ENCODE measurements at places on chromosomes 16 and 17.

DNA sequence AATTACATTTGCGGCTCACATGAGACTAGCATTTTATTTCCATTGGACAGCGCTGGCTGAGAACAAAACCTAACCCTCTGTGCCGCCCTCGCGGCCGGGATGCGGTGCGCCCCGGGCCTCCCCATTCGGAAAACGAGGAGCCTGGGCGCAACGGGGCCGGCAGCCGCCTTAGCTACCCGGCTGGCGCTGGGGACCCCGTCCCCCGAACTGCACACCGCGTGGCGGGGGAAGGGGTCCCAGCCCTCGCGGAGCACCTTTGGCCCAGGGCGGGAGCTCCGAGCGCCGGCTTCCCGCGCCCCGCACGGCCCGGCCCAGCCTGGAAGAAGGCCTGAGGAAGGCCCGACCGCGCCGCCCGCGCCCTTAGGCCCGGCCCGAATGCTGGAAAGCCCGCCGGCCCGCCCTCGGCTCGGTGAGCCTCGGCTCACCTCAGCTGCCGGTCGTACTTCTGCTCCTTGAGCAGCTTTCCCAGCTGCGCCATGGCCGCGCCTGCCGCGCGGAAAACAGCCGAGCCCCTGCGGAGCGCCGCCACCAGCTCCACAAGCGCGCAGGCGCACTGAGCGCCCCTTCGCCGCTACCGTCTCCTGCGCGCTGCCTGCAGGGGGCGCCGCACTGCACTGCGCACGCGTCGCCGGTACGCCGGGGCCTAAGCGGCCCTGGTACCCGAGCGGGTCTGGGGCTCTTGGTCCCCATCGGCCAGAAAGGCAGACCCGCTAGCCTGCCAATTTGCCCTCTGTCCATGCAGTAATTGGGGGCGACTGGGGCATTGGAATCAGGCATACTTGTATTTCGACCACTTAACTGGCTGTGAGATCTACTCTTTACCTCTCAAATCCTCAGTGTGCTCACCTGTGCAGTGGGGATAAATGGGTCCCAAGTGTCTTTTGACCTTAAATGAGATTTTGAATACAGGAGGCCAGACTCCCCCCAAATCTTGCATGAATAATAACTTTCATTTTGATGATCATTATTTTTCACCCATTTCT lies at the start of gene NAE1:
NAE1 (minus strand) TSS at position 555 of the 983 bp plus-strand sequence; CDS start at position 478, 77 bp downstream.
- peak; percentile 52 for DNase-seq

DNA sequence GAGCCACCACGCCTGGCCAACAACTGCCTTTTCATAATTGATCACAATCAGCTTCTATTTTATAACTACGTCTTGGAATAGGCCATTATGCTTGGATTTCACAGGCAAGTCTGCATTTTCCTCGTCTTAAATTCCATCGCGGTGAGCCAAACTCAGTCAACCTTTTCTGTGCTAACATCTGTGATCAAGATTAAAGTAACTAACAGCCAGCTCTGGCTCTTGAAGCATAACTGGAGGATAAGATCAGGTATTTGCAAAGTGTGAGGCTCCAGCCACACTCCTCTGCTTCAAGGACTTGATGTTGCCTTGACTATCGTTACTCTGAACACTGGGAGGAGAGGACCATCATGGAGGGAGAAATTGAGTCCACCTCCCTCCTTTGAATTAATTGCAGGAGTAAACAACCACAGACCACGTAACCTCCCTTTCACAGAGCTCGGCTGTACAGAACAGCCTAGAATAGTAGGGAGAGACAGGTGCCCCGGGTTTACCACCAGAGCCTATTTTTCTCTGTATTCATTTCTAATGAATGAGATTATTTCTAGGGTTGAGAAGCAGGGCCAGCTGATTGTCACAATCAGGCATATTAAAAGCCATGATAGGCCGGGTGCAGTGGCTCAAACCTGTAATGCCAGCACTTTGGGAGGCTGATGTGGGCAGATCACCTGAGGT lies 143.0 kb downstream of the XYLT1 start:
- no peak for DNase-seq

DNA sequence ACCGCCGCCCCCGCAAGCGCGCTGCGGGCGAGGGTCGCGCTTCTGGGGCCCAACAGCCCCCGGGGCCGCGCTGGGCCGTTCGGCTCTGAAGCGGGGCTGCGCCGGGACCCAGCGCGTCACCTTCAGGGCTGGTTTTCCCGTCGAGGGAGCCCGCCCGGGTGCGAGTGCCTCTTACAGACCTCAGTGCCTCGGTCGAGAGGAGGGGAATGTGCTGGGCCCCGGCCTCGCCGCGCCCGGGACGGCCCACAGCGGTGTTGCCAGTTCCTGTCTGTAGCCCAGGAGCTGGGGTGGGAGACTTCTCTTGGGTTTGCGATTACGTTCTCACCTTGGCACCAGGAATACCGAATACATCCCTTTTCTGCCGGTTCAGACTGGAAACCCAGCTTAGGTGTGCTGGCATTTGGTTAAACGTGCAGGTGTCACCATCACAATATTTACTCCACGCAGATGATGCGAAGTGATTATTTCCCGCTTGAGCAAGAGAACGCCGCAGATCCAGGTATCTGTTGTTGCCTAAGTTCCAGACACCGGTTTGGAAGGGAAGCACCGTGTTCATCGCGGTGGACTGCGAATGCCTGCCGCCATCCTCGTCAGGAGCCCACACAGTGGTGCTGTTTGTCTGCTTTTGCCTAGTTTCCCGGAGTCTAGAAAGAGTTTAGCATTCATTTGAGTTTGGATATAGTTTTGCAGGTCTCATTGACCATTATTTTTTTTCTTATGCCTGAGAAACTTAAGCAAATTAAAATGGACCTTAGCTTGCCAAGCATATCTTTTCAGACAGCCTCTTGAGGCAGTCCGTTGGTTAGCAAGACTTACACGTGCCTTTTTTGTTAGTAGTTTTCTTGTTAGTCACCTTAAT lies 914 bp downstream of the MAP1LC3B start:
- no peak for DNase-seq

- DNase-seq = no peak
These were observed 299.1 kb upstream of the CDH8 start for GRCh38 chr16:62335356-62335755.

GRCh38 chr17:36673068-36673467 lies 71.7 kb downstream of the MRM1 start:
- no peak for DNase-seq

DNA sequence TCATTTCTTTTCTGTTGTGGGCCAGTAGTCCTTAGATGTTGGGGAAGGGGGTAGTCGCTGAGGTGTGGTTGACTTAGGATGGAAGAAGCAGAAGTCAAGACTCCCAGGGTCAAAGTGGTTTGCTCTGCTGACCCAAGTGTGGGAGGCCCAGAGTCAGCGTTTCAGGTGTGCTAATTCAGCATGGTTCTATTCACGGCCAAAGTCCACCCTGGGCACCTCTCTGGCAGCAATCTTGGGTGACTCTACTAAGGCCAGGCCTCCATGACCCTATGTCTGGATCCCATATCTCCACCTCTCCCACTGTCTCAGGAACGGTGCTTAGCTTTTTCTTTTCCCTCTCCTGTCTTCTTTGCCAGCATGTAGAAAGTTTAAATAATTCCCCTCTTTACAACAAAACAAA lies 32.9 kb downstream of the MAPT start:
- DNase-seq = no peak

GRCh38 chr17:1896243-1897104 lies 66.7 kb downstream of the RPA1 start:
- DNase-seq = no peak

- no peak for DNase-seq
These were observed 147.1 kb downstream of the SALL1 start for GRCh38 chr16:51003850-51004566.

DNA sequence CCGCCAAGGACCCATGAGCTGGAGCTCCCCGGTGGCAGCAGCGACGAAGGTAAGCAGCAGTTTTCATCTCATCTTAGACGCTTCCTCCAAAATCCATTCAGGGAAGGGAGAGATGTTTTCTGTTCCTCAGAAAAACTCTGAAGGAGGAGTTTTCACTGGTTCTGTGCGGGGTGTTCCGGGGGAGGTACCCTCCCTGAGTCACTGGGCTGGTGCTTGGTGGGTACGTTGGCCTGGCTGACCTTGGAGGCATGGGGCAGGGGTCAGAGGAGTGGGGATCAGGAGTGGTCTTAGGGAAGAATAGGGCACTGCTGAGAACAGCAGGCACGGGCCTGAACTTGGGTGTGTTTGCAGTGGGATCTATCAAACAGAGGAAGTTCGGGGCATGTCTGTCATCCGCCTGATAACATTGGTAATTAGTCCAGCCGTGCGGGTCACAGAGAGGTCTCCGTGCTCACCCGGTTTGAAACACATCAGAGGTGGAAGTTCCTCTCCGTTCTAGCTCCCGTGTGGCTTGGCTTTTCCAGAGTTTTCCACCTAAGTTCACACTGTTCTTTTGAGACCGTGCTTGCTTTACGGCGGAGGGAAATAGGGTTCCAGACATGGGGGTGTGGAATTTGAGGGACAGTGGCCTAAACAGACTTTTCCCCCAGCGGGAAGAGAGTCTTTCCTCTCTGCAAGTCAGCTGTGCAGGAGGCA lies 59.6 kb upstream of the CIBAR2 start:
- no peak for DNase-seq

- DNase-seq = no peak
These were observed 42.1 kb downstream of the TSC2 start for GRCh38 chr16:2089706-2090480.

GRCh38 chr17:42573095-42573494 lies 4.4 kb downstream of the PSMC3IP start:
- DNase-seq = no peak

DNA sequence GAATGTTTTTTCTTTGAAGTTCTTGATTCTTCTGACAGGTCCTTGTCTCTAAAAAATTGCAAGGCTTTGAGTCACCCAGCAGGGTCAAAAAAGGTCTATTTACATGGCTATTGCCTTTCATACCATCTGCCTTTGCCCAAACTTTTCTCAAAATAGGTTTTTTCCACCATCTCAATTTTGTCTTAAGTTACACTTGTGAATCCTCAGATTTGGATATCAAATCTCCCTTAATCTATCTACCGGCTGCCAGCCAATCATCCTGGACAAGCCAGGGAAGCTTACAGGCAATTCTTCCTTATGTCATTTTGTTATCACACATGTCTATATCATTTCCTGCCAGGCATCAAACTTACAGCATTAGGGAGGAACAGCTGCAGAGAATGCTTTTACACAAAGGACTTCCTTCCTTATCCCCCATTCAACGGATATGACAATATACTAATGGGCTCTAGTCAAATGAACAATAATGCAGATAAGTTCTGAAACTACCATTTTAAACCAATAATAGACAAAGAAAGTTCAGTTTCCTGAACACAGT lies 104.1 kb upstream of the CORO6 start:
- DNase-seq = no peak

- DNase-seq = peak; percentile 56
These were observed 39.4 kb upstream of the RAI1 start for GRCh38 chr17:17641621-17642409.

DNA sequence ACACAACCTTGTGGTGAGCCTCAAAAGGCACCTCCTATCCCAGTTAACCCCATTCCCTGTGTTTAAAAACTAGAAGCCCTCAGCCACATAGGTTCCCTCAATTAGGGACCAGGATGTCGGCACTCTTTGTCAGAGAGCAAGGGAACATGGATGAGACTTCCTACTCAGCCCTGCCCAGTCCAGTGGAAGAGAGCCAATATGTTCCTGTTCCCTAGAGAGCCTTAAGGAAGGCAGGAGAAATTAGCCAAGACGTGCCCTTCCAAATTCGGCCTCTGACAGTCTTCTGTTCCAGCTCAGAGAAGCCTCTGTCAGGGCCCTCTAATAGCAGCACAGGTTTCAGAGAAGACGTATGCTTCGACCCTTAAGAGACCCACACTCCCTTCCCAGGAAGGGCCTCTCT lies 14.6 kb upstream of the DHRS13 start:
- DNase-seq = no peak

All from HFF-Myc (cell line).